Left renal cortex interstitium (tissue), 4 donors: ENCODE measurements at places on chromosomes 12 and 14. TPM values are rescaled to one million over a fixed set of nuclear protein-coding genes. Genes with fewer than 3 reads are reported as not detected.

DNA sequence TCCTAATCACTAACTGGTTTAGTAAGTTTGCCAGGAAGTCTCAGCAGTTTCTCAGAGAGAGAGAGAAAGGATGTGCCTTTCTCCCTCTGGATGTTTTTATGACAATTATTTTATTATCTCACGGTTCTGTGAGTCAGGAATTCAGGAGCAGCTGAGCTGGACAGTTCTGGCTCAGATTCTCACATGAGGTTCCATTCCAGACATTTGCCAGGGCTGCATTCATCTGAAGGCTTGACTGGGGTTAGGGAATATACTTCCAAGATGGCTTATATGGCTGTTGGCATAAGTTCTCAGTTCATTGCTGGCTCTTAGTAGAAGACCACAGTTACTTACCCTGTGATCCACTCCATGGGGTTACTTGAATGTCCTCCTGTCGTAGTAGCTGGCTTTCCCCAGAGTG lies 101.2 kb upstream of the ATF7IP start:
- DNase-seq: no peak

- no peak for DNase-seq
These were observed 32.3 kb downstream of the NRDE2 start for GRCh38 chr14:90299408-90299807.

- peak; percentile 41 for DNase-seq
These were observed 17.3 kb downstream of the SNRNP35 start for GRCh38 chr12:123475246-123475703.

GRCh38 chr14:58149196-58149595 lies 2.8 kb downstream of the ARMH4 start:
- DNase-seq: no peak

GRCh38 chr14:81946834-81947798 lies 413.5 kb upstream of the SEL1L start:
- DNase-seq: no peak

The CCDC175 gene
- polyA plus RNA-seq: 1.1 TPM
